Hepatocyte (in vitro differentiated cells): ENCODE measurements at places on chromosomes 7 and 10. TPM values are rescaled to one million over a fixed set of nuclear protein-coding genes. Genes with fewer than 3 reads are reported as not detected.
A peak's percentile ranks its signal among the peaks of the same experiment; 100 is the strongest.

Gene HEPACAM2
- polyA plus RNA-seq, result 14.0 and 15.0 TPM in 2 replicates

Gene ERVW-1
- 0.23 TPM in 1 of 2 replicates, not detected in the other for polyA plus RNA-seq

Gene FFAR4
- 0.04 and 0.53 TPM in 2 replicates for polyA plus RNA-seq

Gene MYH16
- polyA plus RNA-seq, result not detected in 2 replicates

Gene OR2A12
- polyA plus RNA-seq, result 0.11 and 0.42 TPM in 2 replicates

Gene TCF7L2
- polyA plus RNA-seq, result 28.8 and 34.1 TPM in 2 replicates

Gene PRF1
- 0.39 TPM in 1 of 2 replicates, not detected in the other for polyA plus RNA-seq

Gene PCGF6
- 5.7 and 7.7 TPM in 2 replicates for polyA plus RNA-seq

Gene TMED4
- 86.7 and 94.3 TPM in 2 replicates for polyA plus RNA-seq

Gene MSMB
- polyA plus RNA-seq, result 10.0 and 11.0 TPM in 2 replicates

- peak; percentile 66 for DNase-seq
- no peaks in the 10 kb centered on the region for H3K27me3 ChIP-seq
- H3K4me1 ChIP-seq, result peaks cover 5% of the 10 kb centered on the region
- H3K4me3 ChIP-seq, result peak overlapping the region; percentile 59
- peak overlapping the region; percentile 96 for H3K27ac ChIP-seq
- H3K36me3 ChIP-seq, result no peaks in the 10 kb centered on the region
Measured at GRCh38 chr10:119652361-119652730, 1.2 kb downstream of the BAG3 start.

DNA sequence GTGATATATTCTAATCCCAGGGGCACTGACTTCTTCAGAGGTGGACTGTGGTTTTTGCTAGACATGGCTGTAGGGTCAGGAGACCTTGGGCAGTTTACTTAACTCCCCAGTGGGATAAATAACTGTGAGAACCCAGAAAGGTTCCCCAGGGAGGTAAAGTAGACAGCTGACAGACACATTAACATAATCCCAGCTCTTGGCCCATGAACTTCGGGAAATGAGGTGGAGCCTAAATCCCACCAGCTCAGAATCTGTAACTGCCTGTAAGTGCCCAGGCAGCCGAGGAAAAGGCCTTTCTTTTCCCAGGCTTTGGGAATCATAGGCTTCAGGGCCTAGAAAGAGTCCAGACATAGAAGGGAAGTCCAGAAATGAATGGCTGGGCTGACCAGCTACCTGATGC, 106.0 kb downstream of the LRRC18 start:
- no peaks in the 10 kb centered on the region for H3K4me1 ChIP-seq
- H3K36me3 ChIP-seq, result no peaks in the 10 kb centered on the region
- no peak overlapping the region for H3K27ac ChIP-seq
- no peaks in the 10 kb centered on the region for H3K27me3 ChIP-seq
- no peak for DNase-seq

DNA sequence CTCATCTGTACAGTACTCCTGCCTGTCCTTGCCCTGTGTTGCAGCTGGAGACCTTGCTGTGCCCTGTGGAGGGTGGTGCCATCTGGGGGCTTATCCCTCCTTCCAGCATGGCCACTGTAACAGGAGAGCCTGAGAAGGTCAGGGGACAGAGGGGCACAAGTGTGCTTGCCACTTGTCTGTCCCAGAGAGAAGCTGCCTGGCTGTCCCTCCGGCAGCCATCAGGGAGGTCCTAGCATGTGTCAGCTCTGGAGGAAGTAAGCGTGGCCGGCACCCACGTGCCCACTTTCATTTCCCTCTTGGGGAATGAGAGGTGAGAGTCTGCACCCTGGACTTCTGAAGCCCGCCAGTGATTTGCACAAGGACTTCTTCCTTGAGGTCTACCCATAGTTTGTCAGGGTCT, 97.0 kb upstream of the PPIF start:
- no peak overlapping the region for H3K4me3 ChIP-seq
- H3K4me1 ChIP-seq, result peaks cover 8% of the 10 kb centered on the region
- DNase-seq, result no peak
- H3K27ac ChIP-seq, result no peak overlapping the region
- no peaks in the 10 kb centered on the region for H3K36me3 ChIP-seq
- H3K27me3 ChIP-seq, result no peaks in the 10 kb centered on the region

DNA sequence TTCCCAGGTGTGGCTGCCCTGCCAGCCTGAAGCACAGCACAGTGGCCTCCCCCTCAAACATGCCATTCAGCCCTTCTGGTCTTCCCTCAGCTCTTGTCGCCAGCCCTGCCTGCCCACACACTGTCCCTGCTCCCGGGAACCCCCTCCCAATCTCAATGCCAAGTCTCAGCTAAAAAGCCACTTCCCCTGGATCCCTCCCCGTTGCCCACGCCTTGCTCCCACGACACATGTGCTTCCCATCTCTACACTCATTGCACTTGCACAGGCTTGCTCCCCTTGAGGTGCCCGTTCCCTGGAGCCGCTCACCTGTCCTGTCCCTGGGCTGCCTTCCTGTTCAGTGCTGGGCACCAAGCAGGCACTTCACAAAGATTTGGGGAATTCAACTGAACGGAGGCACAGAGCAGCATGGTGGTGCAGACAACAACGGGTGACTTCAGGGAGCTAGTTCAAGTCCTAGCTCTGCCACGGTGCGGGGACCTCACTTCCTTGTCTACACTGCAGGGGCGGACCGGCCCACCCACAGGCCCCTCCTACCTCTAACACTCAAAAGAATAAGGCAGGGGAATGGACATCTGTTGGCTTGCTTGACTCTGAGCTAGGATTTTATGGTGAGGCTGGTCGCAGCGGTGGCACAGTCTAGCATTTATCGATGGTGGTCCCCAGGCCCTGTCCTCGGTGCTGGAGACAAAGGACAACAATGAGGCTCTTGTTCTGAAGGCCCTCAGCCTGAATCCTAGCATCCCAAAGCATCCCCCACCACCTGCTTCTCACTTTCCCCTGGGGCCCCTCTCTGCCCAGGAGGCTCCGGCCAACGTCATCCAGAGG, 18.4 kb downstream of the RGS10 start:
- H3K4me1 ChIP-seq, result no peaks in the 10 kb centered on the region
- no peak overlapping the region for H3K4me3 ChIP-seq
- no peak overlapping the region for H3K27ac ChIP-seq
- H3K36me3 ChIP-seq, result no peaks in the 10 kb centered on the region

DNA sequence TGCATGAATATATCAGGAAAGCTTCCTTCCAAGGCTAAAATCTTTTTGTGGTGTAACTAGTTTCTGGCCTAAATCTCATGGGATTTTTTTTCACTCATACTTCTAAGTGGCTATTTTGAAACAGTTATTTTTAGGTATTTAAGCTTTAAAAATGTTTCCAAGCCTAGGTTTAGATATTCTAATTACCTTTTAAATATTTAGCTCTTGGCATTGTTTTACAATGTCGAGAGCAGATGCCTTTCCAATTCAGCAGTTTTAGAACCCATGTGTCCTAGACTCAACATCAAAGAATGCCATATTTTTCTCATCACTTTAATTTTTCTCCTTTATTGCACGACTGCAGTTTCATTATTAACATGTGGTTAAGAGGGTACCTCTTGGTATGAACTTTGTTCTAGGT, 27.1 kb upstream of the STOX1 start:
- no peaks in the 10 kb centered on the region for H3K36me3 ChIP-seq
- DNase-seq, result no peak
- no peaks in the 10 kb centered on the region for H3K4me1 ChIP-seq

DNA sequence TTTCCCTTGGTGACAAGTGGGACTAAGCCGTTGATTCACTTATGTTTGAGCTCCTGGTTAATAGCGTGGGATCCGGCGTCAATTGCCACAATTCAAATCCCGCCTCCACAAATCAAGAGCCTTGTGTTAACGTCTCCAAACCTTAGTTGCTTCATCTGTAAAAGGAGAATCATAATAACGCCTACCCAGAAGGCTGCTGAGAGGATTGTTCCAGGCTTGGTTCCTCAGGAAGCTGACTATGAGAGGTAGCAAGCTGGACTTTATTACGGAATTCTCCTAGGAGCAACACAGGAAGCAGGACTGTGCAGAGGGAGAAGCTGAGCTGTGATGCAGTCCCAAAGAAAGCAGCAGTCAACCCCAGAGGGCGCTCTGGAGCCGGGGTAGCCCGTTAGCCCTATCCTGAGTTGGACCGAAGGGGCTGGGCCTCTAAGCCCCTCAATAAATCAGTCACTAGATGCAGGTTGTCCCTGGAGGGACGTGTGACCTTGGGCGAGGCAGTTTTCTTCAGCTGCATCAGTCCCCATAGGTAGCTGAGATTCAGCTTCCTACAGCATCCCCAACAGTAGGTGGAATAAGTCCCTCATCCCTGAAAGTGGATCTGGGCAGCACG, 6.9 kb upstream of the BAG3 start:
- peak; percentile 58 for DNase-seq
- no peak overlapping the region for H3K4me3 ChIP-seq
- no peaks in the 10 kb centered on the region for H3K36me3 ChIP-seq

DNA sequence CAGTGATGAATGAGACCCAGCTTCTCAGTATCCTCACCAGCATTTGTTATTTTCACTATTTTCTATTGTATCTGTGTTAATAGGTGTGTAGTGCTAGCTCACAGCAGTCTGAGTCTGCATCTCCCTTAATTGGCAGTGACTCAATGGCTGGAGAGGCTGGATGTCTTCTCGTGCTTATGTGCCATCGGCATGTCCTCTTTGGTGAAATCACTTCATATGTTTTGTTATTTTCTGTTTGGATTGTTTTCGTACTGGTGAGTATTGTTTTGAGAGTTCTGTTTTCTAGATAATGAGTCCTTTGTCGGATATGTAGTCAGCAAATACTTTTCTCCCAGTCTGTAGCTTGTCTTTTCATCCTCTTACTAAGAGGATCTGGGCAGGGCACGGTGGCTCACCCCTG, 66.1 kb downstream of the AMZ1 start:
- no peaks in the 10 kb centered on the region for H3K36me3 ChIP-seq
- H3K27ac ChIP-seq, result no peak overlapping the region
- no peak overlapping the region for H3K4me3 ChIP-seq

- no peak for DNase-seq
- H3K27me3 ChIP-seq, result no peaks in the 10 kb centered on the region
- H3K27ac ChIP-seq, result no peak overlapping the region
- peaks cover 5% of the 10 kb centered on the region for H3K4me1 ChIP-seq
- H3K36me3 ChIP-seq, result no peaks in the 10 kb centered on the region
- H3K4me3 ChIP-seq, result no peak overlapping the region
Measured at GRCh38 chr7:11573128-11573750, 258.8 kb downstream of the THSD7A start.

GRCh38 chr10:55232553-55232952, 431.5 kb upstream of the PCDH15 start:
- H3K27ac ChIP-seq, result no peak overlapping the region
- no peaks in the 10 kb centered on the region for H3K27me3 ChIP-seq
- H3K4me1 ChIP-seq, result no peaks in the 10 kb centered on the region
- no peaks in the 10 kb centered on the region for H3K36me3 ChIP-seq
- no peak for DNase-seq

- no peak overlapping the region for H3K27ac ChIP-seq
- no peaks in the 10 kb centered on the region for H3K36me3 ChIP-seq
- DNase-seq, result peak; percentile 34
- no peaks in the 10 kb centered on the region for H3K4me1 ChIP-seq
- H3K4me3 ChIP-seq, result no peak overlapping the region
- no peaks in the 10 kb centered on the region for H3K27me3 ChIP-seq
Measured at GRCh38 chr10:84026821-84027257, 112.5 kb upstream of the GHITM start.

GRCh38 chr7:146645383-146645976, 528.9 kb downstream of the CNTNAP2 start:
- no peaks in the 10 kb centered on the region for H3K27me3 ChIP-seq
- no peak overlapping the region for H3K27ac ChIP-seq
- no peak for DNase-seq
- H3K4me3 ChIP-seq, result no peak overlapping the region
- H3K36me3 ChIP-seq, result no peaks in the 10 kb centered on the region

DNA sequence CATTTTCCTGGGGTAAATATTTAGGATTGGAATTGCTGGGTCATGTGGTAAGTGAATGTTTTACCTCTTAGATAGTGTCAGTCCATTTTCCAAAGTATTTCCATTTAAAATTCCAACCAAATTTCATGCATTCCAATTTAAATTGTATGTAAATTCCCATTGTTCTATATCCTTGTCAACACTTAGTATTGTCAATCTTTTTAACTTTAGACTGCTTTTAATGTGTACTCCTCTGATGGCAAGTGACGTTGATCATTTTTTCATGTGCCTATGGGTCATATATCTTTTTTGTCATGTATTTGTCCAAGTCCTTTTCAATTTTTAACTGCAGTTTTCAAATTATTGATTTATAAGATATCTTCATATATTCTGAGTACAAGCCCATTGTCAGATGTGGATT, 80.8 kb upstream of the FAM20C start:
- H3K27me3 ChIP-seq, result no peaks in the 10 kb centered on the region
- no peaks in the 10 kb centered on the region for H3K36me3 ChIP-seq
- H3K4me1 ChIP-seq, result no peaks in the 10 kb centered on the region
- H3K4me3 ChIP-seq, result no peak overlapping the region

DNA sequence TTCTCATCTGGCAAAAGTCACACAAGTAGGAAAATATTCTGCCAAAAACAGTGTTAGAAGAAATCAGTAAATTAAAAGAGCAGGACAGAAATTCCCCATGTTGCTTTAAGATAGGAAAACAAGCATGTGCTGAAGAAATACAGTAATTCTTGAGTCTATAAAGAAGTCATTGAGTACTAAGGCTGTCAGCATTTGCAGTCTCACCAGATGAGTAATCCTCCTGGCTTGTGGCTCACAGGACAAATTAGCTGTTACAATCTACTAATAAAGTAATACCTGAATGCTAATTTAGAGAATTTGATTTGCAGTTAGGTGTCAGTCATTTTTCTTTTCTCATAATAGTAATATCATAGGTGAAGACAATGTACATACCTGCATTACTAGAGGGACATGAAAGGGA, 1158.9 kb upstream of the CELF2 start:
- H3K27ac ChIP-seq, result peak overlapping the region; percentile 32
- no peaks in the 10 kb centered on the region for H3K27me3 ChIP-seq
- no peaks in the 10 kb centered on the region for H3K36me3 ChIP-seq

GRCh38 chr7:85708221-85708620, 521.4 kb upstream of the SEMA3D start:
- no peak overlapping the region for H3K27ac ChIP-seq
- H3K27me3 ChIP-seq, result no peaks in the 10 kb centered on the region
- H3K4me1 ChIP-seq, result no peaks in the 10 kb centered on the region
- H3K4me3 ChIP-seq, result no peak overlapping the region

GRCh38 chr10:79230328-79230830, 116.9 kb upstream of the PPIF start:
- peak; percentile 70 for DNase-seq
- peaks cover 15% of the 10 kb centered on the region for H3K4me1 ChIP-seq
- peak overlapping the region; percentile 59 for H3K27ac ChIP-seq
- no peaks in the 10 kb centered on the region for H3K27me3 ChIP-seq
- no peak overlapping the region for H3K4me3 ChIP-seq

- no peaks in the 10 kb centered on the region for H3K27me3 ChIP-seq
- DNase-seq, result peak; percentile 87
- no peaks in the 10 kb centered on the region for H3K36me3 ChIP-seq
- no peak overlapping the region for H3K4me3 ChIP-seq
Measured at GRCh38 chr10:132446661-132447445, 49.9 kb downstream of the PWWP2B start.

- H3K4me1 ChIP-seq, result peaks cover 25% of the 10 kb centered on the region
- no peaks in the 10 kb centered on the region for H3K36me3 ChIP-seq
- H3K27ac ChIP-seq, result peak overlapping the region; percentile 72
- H3K27me3 ChIP-seq, result no peaks in the 10 kb centered on the region
- H3K4me3 ChIP-seq, result no peak overlapping the region
- DNase-seq, result no peak
Measured at GRCh38 chr10:88953662-88954061, 1.1 kb upstream of the ACTA2 start.

- no peak for DNase-seq
- no peaks in the 10 kb centered on the region for H3K27me3 ChIP-seq
- H3K27ac ChIP-seq, result no peak within 1 kb of the TSS
- H3K4me1 ChIP-seq, result no peaks in the 10 kb centered on the region
- H3K4me3 ChIP-seq, result no peak within 1 kb of the TSS
Measured at GRCh38 chr10:70602665-70603448, at the start of gene PRF1. Gene PRF1 (minus strand): TSS chr10:70602741. CDS start chr10:70600902, 1,839 bp downstream.
